ENCODE measurements at places on chromosomes 7 and 10.
A peak's percentile ranks its signal among the peaks of the same experiment; 100 is the strongest.

GRCh38 chr10:87878664-87879459, 15.4 kb downstream of the PTEN start:
- DNase-seq = no peak

GRCh38 chr10:34454590-34455261, 360.4 kb downstream of the PARD3 start:
- DNase-seq = peak; percentile 5

- no peak for DNase-seq
These were observed 290.6 kb downstream of the PRPF18 start for GRCh38 chr10:13877154-13877909.

DNA sequence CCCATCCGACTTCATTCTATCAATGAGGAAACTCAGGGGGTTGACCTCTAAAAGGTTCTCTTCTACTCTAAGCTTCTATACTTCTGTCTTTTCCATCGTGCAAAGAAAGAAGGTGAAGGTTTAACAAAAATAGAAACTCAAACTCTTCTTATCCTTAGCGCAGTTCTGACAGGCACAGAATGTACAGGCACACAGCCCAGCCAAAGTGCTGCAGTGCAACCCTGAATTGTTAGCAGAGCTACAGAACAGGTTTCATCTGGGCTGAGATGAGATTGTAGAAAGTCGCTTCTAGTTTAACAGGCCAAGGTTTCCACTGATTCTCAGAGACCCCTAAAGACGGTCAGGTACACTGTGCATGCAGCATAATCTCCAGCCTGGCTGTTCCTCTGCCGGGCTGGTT, 79.3 kb upstream of the AFAP1L2 start:
- no peak for DNase-seq

- DNase-seq = no peak
These were observed 138.7 kb upstream of the CELF2 start for GRCh38 chr10:10878963-10879362.

GRCh38 chr10:61452655-61453641, at the start of gene TMEM26:
TMEM26 (minus strand) TSS chr10:61453381; CDS start chr10:61453081, 300 bp downstream.
- peak; percentile 32 for DNase-seq

- DNase-seq = no peak
These were observed 36.7 kb upstream of the HDAC9 start for GRCh38 chr7:18458830-18459229.

DNA sequence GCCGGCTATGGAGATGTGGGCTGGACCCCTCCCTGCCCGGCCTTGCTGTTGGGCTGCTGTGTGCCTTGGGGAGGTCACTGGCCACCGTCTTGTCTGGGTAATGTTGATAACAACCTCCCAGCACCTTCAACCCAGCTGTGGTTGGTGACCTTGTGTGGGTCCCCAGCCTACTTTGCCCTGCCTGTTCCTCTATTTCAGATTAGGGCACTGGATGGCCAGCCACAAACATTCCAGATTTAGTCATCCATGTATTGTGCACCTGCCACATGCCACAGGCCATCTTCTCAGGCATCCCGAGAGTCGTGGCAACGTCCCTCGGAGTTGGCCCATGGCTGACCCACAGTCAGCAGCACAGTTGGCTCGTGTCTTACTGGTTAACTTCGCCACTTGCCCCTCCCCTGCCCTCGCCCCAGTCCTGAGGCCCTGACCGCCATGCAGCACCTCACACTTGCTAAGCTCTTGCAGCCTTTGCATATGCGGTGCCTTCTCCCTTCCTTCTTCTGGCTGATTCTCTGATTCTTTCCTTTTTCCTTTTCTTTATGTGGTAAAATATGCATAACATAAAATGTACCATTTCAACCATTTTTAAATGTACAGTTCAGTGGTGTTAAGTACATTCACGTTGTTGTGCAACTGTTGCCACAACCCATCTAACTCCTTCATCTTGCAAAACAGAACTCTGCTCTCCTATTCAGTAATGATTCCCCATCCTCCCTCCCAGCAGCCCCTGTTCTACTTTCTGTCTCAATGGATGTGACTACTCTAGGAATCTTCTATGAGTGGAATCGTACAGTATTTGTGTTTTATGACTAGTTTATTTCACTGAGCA, 60.6 kb downstream of the PRF1 start:
- DNase-seq = no peak

DNA sequence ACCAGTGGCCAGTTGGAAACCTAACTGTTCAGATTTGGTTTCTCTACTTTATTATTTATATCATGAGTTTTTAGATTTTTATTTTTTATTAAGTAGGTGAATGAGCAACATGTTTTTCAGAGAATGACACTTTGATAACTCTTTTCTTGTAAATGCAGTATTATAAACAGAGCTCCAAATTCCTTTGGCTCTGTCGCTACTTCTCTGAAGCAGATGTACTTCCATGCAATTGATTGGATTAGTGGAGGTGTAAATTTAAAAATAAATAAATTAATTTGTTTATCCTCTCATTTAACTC, 34.3 kb upstream of the ICA1 start:
- DNase-seq = no peak

DNA sequence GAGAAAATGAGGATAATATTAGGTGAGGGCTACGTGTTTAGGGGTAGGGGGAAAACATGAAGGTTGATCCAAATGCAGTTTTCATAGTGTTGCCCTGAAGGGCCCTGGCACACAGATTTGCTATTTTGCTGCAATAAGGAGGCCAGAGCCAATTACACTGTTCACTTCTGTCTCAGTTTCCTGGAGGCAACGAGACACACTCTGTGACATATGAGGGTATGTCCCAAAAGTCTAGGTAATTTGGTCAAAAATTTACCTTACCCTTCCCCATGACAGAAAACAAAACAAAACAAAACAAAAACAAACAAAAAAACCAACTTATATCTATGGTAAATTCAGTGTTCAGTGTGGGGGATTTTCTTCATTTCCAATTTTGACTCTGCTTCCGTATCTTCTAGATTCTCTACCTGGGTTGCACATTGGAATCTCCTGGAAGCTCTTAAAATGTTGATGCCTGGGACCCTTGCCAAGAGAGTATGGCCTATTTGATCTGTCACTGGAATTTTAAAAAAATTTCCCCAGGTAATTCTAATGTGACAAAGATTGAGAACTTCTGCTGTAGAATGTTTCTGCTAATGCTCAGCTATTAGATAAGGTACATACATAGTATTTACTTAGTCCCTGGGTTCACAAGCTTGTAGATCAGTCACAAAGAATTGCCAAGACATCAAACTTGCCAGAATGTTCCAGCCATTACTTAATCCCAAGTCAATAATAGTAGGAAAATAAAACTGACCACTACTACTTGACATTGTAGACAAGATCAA, 139.5 kb downstream of the SEMA3E start:
- no peak for DNase-seq

GRCh38 chr7:72223351-72223750, 188.8 kb downstream of the CALN1 start:
- DNase-seq = no peak

DNA sequence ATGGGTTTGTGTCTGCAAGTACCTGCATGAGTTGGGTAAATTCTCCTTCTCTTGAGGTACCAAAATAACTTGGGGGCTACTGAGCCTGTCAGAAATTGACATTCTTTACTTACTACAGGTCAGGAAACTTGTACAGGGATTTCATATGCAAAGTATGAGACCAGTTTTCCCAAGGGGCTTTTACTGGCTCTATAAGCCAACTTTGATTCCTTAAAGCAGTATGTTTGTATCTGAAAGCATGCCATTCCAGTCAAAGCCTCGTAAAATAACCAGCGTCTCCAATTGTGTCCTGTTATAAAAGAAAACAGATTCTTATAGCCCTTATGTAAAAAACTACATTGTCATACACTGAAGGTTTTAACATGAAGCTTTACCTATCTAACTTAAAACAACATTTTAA, 90.2 kb downstream of the ZNF467 start:
- no peak for DNase-seq

GRCh38 chr7:85897967-85898366, 711.1 kb upstream of the SEMA3D start:
- DNase-seq = no peak

DNA sequence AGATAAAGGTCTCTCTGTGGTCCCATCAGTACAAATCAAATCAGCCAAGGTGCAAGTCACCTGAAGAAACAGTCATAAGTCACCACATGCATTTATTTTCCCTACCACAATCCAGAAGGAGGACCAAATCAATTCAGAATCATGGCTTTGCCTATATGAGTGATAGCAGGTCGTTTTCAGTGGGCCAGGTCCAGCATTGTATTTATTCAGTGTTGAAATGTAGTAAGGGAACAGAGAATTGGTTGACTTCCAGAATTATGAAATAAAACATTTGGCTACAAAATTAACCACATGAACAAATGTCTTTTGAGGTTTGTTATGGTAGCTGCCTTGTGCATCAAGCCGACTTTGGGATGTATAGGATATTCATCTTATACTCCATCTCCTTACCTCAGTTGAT, 88.4 kb downstream of the POLR1F start:
- DNase-seq = no peak

DNA sequence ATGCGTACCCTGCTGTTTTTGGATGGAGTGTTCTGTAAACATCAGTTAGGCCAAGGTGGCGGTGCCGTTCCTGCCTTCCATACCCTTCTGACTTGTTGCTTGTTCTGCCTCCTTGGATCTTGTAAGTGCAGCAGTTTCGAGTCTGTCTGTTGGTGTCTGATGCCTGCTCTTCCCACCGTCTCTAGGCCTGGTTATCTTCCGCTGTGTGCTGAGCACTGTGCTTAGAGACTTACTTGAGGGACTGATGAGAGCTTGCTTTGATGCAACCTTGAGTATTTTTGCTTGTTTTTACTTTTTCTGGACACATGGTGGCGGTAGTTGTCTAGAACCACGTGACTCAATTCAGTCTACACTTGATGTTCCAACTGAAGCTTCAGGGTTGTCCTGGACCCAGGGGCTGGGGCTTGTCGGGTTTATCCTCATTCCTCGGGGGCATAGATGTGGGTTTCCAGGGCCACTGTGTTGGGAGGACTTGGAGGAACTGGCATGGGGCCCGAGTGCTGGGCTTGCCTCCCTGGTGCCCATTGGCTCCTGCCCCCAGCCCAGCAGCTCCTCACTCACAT, 14.4 kb upstream of the SPRN start:
- no peak for DNase-seq

DNA sequence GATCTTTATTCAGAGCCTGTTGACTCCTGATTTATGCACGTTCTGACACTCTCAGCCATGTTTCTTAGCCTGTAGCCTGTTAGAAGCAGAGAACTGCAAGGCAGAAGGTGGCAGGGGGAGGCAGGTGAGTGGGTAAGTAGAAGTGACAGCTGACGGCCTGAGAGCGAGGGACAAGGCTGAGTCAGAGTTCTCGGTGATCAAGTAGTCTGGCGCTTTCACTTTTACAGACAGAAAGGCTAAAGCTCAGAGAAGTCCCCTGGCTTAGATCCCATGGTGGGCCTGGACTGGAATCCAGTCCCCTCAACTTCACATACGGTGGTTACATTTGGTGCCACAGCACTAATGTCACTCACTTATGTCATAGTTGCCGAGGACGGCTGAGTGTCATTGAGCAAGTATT, 139.0 kb downstream of the TACC2 start:
- no peak for DNase-seq

GRCh38 chr7:84060760-84061261, 133.8 kb downstream of the SEMA3A start:
- DNase-seq = peak; percentile 34

GRCh38 chr10:116913695-116914094, 64.4 kb downstream of the ENO4 start:
- DNase-seq = no peak

- no peak for DNase-seq
These were observed 208.5 kb downstream of the FOXP2 start for GRCh38 chr7:114623146-114623545.

- DNase-seq = no peak
These were observed 41.4 kb upstream of the SLC26A5 start for GRCh38 chr7:103487419-103487818.

DNA sequence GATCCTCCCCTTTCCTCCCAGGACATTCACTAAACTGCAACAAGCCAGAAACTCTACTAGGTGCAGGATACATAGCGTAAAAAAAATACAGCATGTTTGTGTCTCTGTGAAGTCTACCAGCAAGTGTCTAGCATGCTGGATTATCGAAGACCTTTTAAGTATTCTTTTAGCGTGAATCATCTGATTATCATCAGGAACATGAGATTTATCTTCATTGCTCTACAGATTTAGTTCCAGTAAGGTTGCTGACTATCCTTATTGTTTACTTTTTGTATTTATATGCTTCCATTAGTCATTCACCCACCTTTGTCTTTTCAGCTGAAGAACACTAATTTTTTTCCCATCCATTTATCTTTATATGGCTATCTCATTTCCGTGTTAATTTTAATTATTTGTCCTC, 62.8 kb downstream of the PDZD8 start:
- DNase-seq = no peak

DNA sequence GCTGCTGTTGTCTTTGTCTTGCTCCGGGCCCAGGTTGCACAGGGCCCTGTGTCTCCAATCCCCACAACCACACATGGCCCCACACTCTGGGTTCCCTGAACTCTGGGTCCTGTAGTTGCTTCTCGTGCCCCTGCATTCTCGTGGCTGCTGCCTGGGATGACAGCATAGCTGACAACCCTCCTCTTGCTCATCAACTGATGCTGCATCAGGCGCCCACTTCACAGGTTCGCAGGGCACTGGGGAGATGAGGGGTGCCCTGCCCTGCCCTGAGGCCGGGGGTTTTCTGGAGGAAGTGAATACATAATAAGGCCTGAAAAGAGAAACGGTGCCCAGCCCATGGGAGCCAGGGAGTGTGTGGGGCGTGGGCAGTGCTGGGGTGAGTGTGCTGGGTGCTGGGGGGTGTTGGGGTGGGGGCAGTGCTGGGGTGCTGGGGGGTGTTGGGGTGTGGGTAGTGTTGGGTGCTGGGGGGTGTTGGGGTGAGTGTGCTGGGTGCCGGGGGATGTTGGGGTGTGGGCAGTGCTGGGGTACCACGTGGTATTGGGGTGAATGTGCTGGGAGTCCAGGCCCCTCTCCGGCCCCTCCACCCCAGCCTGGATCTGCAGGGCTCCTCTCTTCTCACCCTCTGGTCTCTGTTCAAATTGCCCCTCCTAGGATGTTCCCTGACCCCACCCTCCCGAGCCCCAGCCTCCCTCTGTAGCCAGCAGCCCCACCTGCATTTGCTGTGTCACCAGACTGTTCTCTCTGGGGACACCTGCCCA, 2.0 kb upstream of the MTG1 start:
- no peak for DNase-seq

DNA sequence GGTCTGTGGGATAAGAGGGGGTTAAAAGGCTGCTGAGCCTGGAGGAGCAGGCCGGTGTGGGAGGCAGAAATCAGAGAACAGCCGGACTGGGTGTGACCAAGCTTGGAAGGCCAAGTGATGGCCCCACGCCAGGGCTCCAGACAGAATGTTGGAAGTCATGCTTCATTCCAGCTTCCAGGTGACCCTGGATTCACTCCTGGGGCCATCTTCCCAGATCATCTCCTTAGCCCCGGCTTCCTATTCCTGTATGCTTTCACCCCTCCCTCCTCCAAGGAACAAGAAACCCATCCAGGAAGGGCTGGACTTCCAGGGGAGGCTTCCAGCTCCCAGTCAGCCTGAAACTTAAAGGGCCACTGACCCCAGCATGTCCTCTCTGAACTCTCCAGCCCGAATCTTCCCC, 1.0 kb downstream of the INMT start:
- DNase-seq = no peak

GRCh38 chr10:131142517-131143380, 168.8 kb downstream of the TCERG1L start:
- no peak for DNase-seq

- no peak for DNase-seq
These were observed 819 bp downstream of the UNCX start for GRCh38 chr7:1233333-1234048.

- no peak for DNase-seq
These were observed 4.2 kb upstream of the ADAM12 start for GRCh38 chr10:126392469-126392868.

- DNase-seq = no peak
These were observed 1.4 kb downstream of the MYO1G start for GRCh38 chr7:44977304-44977958.
